ENCODE measurements at places on chromosomes 3 and 15.

DNA sequence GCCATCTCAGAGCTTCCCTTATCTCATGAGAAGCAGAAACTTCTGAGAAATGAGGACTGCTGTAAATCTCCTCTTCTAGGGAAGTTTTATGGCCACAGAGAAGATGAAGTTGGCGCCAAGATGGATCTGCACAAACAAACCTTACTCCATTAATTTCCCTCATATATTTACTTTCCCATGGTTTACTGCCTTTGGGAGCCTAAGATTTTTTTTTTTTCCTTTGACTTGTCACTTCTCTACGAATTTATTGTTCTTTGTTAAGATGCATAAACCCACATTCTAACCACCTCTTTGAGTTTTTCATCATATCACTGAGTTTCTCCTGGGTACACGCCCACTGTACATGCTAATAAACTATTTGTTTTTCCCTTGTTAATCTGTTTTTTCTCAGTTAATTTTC is 21.5 kb upstream of the NPTN start:
- DNase-seq, result no peak

- no peak for DNase-seq
Measured at GRCh38 chr3:187926620-187927019, 181.4 kb upstream of the BCL6 start.

DNA sequence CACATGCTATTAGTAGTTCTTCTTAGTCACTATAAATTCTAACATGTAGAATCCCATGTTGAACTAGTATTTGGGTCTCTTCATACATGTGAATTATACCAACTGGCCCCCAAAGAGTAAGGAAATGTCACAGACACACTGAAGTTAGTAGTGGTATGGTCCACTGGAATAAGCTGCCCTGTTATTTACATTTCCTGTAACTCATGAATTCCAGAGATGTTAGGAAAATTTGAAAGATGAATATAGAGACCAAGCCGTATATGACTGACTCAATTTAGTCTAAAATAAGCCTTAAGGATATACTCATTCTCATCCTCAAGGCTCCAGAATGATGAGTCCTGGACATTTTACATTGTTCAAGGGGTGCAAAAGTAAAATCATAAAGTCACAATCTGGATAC is 81.2 kb downstream of the FBXL22 start:
- DNase-seq, result no peak

- no peak for DNase-seq
Measured at GRCh38 chr3:100737334-100737733, 28.0 kb downstream of the TFG start.

GRCh38 chr3:124041553-124041952 is 49.6 kb upstream of the ROPN1 start:
- DNase-seq, result no peak

DNA sequence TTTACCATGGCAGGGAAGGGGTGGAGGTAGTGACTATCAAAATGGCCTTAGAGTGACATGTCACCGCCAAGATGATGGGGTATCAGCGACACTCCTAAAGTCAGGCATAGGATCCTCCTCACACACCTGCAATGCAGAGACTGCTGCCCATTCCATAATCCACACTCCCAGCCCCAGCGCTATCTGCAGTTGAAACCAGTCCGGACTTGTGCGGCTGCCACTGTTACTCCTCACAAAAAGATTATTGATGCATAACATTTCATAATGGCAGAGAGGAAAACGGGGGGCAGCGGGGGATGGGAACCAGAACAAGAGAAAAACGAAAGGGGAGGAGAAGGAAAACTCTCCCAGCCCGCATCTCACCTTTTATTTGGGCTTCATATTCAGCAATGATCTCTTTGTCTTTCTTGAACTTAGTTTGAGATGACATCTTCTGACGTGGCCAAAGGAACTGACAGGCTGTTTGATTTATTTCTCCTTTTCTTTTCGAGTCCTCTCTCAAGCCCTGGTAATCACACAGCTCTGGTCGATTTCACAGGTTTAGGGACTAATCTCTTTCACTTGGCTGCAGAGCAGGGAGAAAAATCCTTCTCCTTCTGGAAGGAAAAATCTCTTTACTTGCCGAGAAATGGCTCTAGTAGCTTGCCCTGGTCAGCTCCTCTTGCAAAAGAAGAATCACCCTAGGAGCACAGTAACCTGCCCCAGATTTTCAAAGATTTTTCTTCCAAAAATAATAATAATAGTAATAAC is 749 bp downstream of the SRGAP3 start:
- no peak for DNase-seq

GRCh38 chr3:196288141-196288460 is 575 bp upstream of the PCYT1A start:
- peak; percentile 48 for DNase-seq

DNA sequence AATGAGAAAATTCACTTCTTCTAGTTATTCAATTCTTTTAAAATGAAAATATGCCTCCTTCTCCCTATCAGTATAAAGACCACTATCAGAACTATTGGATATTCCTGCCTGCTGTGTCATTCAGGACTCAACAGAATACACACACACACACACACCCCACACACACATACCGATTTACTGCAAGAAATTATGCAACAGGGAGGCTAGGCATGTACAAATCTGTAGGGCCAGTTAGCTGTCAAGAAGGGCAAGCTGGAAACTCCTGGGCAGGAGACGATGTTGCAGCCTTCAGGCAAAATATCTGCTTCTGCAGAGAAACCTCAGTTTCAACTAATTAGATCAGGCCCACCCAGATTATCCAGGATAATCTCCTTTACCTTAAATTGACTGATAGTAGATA is 13.9 kb upstream of the RYR3 start:
- DNase-seq, result no peak

DNA sequence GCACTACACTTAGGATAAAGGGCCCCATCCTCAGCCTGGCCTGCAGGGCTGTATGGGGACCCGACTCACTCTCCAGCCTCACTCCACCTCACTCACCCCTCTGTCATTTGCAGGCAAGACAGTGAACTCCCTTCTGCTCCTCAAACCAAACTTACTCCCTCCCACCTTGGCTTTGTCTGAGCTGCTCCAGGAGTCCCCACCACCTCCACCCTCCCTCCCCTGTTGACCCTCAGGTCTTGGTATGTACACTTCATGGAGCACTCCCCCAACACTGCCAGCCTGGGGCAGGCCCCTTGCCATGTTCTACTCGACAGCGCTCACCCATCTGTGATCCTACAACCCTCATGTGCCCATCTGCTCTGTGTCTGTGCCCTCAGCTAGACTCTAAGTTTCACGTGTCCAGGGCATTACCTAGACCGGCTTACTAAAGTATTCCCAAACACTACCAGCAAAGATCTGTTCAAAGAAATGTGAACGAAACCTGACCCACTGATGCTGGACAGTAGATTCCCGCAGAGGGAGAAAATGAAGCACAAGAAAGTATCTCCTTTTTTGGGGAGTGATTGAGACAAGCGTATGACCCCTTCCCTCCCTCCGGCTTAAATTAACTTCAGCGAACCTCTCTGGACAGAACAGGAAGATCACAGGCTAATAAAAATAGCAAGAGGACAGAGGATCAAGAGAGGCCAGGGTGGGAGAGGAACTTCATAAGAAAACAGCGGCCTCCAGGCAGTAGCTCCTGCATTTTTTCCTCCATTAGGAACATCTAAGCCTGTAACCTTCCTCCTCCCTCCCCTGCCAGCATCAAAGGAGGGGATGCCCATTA is 113.2 kb downstream of the RFTN1 start:
- no peak for DNase-seq

GRCh38 chr3:11282250-11283138 is 10.3 kb downstream of the ATG7 start:
- no peak for DNase-seq

- DNase-seq, result no peak
Measured at GRCh38 chr3:159806412-159806811, 182.2 kb upstream of the IL12A start.

- no peak for DNase-seq
Measured at GRCh38 chr3:122519693-122520092, 5.0 kb upstream of the KPNA1 start.

DNA sequence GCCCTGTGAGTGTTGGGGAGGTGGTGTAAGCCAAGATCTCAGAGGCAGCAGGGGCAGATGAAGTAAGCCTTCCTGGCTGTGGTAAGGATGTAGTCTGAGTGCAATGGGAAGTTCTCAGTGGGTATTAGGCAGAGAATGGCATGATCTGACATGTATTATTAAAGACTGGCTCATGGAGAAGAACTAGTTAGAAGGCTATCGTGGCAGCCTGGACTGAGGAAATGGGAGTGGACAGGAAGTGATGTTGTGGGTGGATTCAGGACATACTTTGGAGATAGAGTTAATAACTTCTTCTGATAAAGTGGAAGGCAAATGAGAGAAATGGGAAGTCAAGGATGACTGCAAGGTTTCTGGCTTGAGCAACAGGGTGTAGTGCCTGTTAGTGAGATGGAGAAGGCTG is 250.9 kb upstream of the CFAP20DC start:
- no peak for DNase-seq

DNA sequence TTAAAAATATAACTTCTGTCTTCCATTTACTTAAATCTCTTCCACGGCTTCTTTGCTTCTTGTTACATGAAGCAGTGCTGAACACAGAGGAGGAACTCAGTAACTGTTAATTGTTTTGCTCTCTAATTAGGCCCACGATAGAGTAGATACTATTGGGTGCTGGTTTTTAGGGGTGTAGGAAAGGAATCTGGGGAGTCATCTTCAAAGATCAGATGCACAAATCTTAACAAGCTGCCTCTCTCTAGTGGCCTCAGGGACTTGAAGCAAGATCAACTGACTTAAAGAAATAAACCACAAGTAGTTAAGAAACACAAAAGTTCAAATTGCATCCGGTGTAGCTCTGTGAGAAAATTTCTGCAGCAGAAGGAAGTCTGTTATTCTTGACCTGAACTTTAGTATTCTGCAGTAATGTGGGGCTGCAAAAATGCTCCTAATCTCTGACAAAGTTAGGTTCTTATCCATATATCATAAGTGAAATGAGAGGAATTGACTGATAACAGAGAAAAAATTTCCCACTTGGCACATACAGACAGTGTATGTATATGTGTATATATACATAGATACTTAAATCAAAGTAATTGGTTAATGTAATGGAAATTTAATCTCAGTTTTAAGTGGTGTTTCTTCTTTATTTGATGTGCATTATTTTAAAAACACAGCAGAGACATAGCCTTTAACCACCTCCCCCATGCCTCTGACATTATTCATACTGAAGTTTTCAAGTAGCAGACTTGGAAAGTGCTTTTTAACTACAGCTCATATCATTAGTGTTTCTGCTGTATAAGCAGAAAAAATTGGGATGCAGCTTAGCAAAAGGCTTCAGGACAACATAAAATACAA is 51.8 kb downstream of the CHST2 start:
- DNase-seq, result no peak

DNA sequence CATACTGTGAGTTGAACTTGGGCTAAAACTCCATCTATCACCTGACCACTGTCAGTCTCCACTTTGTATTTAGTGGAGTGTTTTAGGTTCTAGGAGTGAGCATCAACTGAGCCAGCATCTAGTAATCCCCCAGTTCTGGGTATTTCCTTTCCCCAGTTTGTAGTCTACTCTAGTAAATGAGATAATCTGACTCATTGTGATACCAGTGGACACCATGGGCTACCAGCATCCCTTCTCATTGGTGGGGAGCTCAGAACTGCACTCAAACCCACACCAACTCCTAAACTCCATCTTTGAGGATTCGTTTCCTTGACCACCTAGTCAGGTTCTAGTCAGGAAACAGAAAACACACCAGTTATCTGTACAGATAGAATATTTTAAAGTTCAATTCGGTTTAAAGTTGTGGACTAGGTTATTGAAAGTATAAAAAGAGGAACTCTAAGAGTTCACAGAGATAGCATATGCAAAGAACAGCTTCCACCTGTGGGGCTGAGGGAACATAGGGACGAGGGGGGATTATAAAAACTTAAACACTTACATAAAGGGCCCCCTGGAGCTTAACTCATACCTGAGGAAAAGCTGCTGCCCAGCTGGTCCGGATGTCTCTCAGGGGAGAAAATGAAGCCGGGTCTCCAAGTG is 36.0 kb downstream of the LEO1 start:
- DNase-seq, result no peak

DNA sequence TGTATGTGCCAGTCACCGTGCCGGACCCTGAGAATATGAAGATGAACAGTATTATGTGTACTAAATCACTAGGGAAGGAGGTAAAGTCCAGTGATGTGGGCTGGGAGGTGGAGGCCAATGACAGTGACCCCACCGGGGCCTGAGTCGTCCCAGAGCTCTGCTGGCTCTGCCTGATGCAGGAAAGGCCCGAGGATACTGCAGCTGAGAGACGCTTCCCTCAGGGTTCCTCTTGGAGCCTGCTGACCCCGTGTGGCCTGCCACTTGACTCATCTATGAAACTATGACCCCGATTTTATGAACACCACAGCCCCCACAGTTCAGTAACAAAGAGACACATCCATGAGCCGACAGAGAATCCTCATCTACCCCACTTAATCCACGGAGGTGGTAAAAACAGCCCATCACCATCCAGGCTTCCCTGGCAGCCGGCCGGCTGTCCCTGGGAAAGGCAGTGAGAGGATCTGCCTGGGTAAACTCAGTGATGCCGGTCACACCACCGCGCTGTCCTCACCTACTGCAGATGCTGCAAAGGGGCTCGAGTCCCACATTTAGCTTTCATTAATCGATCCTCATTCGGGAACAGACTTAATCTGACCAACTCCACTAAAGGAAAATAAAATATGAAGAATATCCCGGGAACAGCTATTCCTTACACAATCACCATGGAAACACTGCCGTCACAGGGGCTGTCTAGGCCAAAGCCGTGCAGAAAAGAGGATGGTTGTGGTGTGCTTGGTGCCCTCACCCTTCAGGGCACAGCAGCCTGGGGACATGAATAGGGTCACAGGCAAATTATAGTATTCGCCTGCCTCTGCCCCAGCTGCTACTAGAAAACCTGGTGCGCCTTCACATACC is 82.9 kb downstream of the ARRDC4 start:
- DNase-seq, result no peak

DNA sequence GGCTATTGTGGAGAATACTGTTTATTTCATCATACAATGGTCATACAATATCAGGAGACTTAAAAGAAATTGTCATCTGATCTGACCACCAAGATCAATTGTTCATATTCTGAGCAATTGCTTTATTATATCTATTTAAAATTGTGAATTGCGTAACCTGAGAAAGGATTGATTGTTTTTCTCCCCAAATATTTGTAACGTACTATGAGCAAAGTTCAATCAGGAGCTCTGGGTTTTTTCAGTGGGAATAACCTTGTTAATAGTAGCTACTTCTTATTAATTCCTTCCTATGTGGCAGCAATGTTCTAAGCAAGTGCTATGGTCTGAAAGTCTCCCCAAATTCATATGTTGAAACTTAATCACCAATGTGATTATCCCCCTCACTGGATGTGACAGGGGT is 323.1 kb downstream of the ZPLD1 start:
- no peak for DNase-seq

- DNase-seq, result no peak
Measured at GRCh38 chr3:157534725-157535161, 31.5 kb upstream of the VEPH1 start.

Data from D721Med (cell line).